Nephron progenitor cell (in vitro differentiated cells): ENCODE measurements at places on chromosomes 1 and 21.

GRCh38 chr21:17436626-17437111 lies 76.2 kb upstream of the CXADR start:
- no peak for DNase-seq

GRCh38 chr1:152983234-152983633 lies 647 bp upstream of the SPRR1A start:
- no peak for DNase-seq

GRCh38 chr1:8777867-8778266 lies 39.6 kb downstream of the RERE start:
- DNase-seq, result no peak

GRCh38 chr1:156407344-156407743 lies 38.3 kb downstream of the RHBG start:
- DNase-seq, result no peak

DNA sequence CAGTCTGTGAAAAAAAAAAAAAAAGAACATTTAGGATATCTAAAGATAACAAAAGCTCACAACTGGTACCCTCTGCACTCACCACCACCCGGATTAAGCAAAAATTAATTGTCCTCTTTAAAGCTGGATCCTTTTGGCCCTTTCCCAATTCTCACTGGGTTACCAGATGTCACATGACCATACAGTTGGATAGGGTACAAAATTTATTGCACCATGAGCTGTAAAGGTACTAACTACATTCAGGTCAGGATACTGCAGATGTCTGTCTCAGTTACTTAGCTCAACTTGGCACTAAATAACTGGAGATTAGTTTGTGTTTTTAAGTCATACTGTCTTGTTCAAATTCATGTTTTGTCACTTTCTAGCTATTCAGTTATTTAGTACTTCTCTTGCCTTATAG lies 96.3 kb downstream of the GPATCH2 start:
- no peak for DNase-seq

- no peak for DNase-seq
Observed at GRCh38 chr21:44505673-44506278, 34.2 kb downstream of the KRTAP10-1 start.

DNA sequence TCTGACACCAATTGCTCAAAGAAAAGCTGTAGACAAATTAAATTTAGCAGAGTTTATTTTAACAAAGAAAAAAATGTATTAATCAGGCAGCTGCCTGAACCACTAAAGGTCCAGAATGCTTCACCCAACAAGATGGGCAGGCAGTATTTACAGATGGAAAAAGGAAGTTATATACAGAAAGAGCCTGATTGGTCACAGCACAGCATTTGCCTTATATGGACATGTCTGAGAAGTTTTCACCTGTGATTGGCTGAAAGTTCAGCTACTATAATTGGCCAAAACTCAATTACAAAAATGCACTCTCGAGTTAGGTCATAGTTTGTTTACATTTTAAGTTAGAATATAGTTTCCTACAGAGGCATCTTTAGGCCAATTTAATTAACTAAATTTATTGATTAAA lies 15.1 kb upstream of the FMO1 start:
- no peak for DNase-seq

GRCh38 chr1:53552146-53552861 lies 93.1 kb downstream of the DMRTB1 start:
- peak; percentile 2 for DNase-seq

DNA sequence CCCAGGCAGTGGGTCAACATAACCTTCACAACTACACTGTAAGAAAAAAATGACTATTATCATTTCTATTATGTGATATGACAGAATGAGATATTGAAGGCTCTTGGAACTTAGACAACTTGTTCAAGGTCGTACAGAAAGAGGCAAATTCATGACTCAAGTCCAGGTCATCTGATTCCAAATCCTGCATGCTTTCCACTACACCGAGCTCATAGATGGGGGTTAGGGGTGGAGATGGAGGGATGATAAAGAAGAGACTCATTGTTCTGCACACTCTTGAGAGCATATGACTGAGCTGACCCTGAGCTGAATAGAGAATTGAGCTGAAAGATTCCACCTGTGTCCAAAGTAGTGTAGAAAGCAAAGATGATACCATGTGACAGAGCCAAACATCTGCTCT lies 2.8 kb downstream of the FCRL6 start:
- DNase-seq, result no peak

DNA sequence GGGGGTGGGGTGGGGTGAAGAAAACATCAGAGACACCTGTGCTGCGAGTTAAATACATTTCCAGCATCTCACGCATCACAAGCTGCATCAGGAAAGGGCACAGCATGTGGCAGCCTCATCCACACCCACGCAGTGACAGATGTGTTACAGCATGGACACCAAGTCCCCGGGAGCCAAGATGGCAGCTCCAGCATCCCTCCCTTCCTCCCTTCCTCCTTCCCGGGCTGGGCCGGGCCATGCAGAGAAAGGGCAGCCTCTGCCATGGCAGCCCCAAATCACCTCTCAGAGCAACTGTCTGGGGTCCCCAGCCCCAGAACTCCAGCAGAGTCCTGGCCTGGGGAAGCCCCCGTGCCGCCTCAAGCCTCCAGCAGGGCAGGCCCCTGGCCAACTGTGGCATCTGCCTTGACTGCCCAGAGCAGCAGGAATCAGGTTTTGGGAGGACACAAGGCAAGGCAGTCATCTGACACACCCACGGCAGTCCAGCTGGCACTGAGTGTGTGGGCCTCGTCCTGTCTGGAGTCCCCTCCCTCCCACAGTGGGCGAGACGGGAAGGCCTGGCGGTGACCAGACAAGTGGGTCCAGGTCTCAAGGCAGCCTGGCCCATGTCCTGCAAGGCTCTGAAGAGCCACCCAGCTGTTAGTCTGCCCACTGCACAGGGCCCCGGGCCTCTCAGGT lies 6.2 kb downstream of the SMIM1 start:
- no peak for DNase-seq

- peak; percentile 21 for DNase-seq
Observed at GRCh38 chr1:163528710-163529348, 207.1 kb downstream of the NUF2 start.

GRCh38 chr1:6477039-6477820 lies 11.3 kb upstream of the TNFRSF25 start:
- no peak for DNase-seq

- no peak for DNase-seq
Observed at GRCh38 chr1:165549973-165550372, 6.2 kb downstream of the LRRC52 start.

- DNase-seq, result no peak
Observed at GRCh38 chr1:4657244-4657789, 2.9 kb downstream of the AJAP1 start.

DNA sequence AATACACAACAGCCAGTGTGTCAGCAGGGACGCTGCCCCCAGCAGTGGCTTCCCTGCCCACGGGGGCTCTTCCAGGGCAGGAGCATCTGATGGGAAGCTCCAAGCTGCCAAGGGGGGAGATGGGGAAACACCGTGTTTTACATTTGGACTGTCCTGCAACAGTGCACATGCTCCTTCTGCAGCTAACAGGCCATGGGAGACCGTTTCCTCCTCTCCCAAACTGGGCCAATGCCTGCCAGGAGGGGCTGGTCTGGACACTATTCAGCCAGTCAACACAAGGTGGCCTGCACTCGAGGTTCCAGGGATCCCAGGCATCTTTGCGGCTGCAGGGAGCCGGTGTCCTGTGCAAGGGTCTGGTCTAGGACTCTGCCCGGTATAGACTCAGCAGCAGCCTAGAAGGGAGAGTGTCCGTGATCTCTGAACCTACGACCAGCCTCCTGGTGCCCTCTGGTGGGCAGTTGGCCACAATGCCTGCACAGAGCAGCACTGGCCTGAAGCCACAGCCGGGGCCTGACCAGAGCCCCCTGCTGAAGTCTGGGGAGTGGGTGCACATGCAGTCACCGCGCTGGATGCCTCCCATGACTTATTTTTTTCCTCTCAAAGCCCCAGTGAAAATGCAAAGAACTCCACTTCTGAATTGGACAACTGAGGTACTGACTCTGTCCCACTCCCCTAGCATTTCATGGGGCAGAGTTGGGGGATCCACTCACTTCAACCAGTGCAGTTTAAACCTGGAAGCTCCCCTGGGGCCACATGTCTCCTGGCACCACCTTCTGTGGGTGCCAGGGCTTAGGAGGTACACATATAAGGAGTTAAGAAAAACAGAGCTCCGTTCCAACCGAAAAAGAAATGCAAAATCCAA lies 33.3 kb downstream of the RCC2 start:
- DNase-seq, result peak; percentile 86

DNA sequence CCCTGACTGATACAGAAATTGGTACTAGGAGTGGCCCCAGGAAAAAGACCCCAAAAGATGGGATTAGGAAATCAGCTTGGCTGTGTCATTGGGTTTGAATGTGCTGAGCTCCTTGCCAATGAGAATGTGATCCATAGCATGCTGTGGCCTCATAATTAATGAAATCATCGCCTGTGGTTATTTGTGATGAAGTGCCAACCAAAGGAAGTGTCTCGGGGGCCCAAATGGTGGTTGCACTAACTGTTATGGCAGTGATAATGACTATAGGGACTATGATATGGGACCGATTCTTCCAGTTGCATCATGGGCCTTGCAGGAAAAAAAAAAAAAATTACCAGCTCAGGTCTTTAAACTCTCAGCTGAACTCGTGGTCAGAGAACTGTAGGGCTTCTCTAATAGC lies 15.4 kb upstream of the ZDHHC18 start:
- no peak for DNase-seq

GRCh38 chr1:93960641-93961147 lies 51.5 kb upstream of the GCLM start:
- DNase-seq, result no peak

GRCh38 chr1:153888533-153888932 lies 34.2 kb downstream of the GATAD2B start:
- DNase-seq, result no peak

DNA sequence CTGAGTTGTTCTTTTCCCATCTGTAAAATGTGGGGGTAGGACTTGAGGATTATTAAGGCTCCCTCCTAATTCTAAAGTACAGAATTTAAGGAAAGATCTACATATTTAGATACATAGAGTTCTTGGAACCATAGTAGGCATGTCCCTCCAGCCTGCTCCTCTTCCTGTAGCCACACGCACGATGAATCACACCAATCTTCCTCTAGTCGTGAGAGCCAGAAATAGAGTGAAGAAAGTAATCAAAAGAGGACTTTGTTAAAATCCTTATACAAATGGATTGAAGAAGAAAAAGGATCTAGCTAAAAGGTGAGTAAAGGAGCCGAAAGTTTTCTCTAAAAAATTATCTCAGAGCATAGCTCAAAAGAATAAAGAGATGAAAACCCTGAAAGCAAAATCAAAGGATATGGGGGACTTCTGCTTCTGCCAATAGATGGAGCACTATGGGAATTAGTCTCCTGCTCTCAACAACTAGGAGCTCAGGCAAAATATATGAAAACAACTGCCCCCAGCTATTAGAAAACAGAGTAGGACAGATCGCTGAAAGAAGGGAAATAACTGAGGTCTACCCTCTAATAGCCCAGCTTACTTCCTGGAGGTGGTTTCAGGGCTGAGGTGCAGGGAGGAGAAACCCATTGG lies 8.5 kb downstream of the C1orf141 start:
- no peak for DNase-seq

GRCh38 chr21:29092102-29092959 lies 18.9 kb upstream of the CCT8 start:
- DNase-seq, result no peak

DNA sequence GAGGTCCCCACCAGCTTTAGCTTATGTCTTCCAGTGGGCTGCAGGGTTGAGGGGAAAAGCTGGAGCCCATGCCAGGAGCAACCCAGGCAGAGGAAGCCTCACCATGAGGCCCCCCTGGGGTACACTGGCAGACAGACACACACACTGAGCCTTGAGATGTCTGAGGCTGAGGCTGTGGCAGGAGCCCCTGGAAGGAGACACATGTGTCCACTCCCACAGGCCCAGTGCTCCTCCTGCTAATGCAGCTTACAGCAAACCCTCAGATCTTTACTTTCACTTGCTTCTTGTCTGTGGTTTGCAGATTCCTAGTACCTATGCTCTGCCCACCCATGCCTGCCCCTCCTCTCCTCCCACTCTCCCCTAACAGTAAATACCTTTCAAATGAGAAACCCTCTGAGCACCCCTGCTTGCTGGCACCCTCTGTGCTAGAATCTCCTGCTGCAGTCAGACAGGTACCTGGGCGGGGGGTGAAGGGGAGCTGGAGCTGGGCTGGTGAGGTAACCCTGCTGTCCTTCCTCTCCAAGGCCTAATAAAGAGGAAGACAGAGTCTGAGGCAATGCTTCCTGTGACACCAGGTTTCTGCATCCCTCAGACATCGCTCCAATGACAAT lies 63.4 kb upstream of the NEK2 start:
- no peak for DNase-seq

DNA sequence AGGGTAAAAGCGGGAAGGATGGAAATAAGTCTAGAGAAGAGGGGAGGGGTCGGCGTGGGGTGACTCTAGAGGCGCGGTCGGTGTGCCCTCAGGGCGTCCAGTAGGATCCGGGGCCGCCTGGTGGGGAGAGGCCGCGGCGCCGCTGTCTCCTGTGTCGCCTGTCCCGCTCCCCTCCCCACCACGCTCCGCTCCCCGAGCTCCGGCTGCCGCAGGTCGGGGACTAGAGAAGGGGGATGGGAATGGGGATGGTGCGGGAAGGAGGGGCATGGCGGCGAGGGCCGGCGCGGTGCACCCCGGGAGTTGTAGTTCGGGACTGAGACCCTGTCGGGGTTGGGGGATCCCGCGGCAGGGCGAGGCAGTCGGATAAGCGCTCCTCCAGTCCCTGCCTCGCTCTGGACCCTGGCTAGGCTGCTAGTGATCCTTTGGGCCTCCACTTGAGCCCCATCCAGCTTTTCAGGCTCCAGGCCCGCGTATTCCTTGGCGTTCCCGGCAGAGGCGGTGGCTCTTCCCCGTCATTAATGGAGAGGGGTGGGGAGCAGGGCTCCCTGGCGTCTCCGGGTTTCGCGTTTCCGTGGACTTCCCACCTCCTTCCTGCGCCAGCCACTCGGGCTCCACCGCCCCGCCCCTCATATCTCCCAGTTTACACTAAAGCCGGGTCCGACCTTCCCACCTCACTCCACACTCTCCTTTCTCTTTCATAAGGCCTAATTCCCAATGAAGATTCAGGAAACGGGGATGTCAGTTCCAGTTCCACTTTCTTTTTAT lies at the start of gene ENTREP3:
Gene ENTREP3 (minus strand): TSS at position 241 of the 765 bp plus-strand sequence. CDS start 606 bp downstream, outside the sequence.
- DNase-seq, result peak; percentile 94

DNA sequence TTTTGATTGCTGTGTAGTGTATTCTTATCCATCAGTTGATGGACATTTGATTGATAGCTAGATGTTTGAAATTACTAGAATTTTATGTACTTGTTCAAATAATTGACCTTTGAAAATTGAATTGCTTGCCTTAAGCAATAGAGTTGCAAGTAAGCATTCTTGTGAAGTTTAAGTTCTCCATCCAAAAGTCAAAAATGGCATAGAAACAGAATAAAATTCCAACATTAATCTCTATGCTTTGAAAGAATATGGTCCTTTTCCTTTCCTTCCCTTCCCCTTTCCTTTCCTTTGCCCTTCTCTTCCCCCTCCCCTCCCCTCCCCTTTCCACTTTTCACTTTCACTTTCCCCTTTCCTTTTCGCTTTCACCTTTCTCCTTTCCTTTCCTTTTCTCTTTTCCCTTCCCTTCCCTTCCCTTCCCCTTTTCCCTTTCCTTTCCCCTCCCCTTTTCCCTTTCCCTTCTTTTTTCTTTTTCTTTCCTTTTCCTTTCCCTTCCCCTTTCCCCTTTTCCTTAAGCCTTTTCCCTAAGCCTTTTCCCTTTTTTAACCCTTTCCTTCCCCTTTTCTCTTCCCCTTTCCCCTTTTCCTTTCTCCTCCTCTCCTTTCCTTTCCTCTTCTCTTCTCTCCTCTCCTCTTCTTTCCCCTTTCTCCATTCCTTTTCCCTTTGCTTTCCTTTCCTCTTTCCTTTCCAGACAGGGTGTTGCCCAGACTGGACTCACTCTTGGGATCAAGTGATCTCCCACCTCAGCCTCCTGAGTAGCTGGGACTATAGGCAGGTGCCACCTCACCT lies 67.4 kb downstream of the SASS6 start:
- DNase-seq, result no peak

- DNase-seq, result no peak
Observed at GRCh38 chr1:182643699-182644098, 39.5 kb upstream of the RGS16 start.
